ENCODE measurements at places on chromosomes 3 and 15. TPM values are rescaled to one million over a fixed set of nuclear protein-coding genes. Genes with fewer than 3 reads are reported as not detected.

KNG1 gene
- total RNA-seq, result not detected

SCG5 gene
- 2.3 TPM for total RNA-seq

HRG gene
- total RNA-seq, result not detected

LPCAT4 gene
- total RNA-seq, result 36.6 TPM

TNFAIP8L3 gene
- 16.4 TPM for total RNA-seq

ALDH1L1 gene
- 0.09 TPM for total RNA-seq

GRK7 gene
- total RNA-seq, result not detected

SLC27A2 gene
- 42.0 TPM for total RNA-seq

IL17RD gene
- 1.8 TPM for total RNA-seq

CPNE4 gene
- total RNA-seq, result 5.1 TPM

CTDSPL2 gene
- total RNA-seq, result 21.1 TPM

SLC9C1 gene
- not detected for total RNA-seq

GPD1L gene
- 19.2 TPM for total RNA-seq

CD80 gene
- total RNA-seq, result not detected

GJD2 gene
- total RNA-seq, result not detected

DUOXA1 gene
- total RNA-seq, result 0.08 TPM

PLIN1 gene
- total RNA-seq, result 0.11 TPM

COL6A6 gene
- not detected for total RNA-seq

HDC gene
- total RNA-seq, result not detected

TPM1 gene
- 408 TPM for total RNA-seq

SYNM gene
- 41.3 TPM for total RNA-seq

PAQR9 gene
- 4.1 TPM for total RNA-seq

DLL4 gene
- 1.2 TPM for total RNA-seq

CRTC3 gene
- 25.7 TPM for total RNA-seq

ABHD17C gene
- 29.0 TPM for total RNA-seq

PARP16 gene
- total RNA-seq, result 10.3 TPM

MCF2L2 gene
- total RNA-seq, result 0.75 TPM

ALDH1A2 gene
- total RNA-seq, result 0.38 TPM

GOLGA8O gene
- 0.21 TPM for total RNA-seq

GABRG3 gene
- total RNA-seq, result 0.66 TPM

ERC2 gene
- total RNA-seq, result not detected

MUC13 gene
- total RNA-seq, result 8.3 TPM

ROBO1 gene
- 11.9 TPM for total RNA-seq

MPI gene
- 31.0 TPM for total RNA-seq

ADAMTS17 gene
- total RNA-seq, result 0.18 TPM

LRRIQ4 gene
- total RNA-seq, result not detected

SLC22A14 gene
- total RNA-seq, result not detected

ARHGEF26 gene
- total RNA-seq, result 6.7 TPM

STOML1 gene
- total RNA-seq, result 11.2 TPM

FGD5 gene
- total RNA-seq, result not detected

GOLIM4 gene
- 19.2 TPM for total RNA-seq

TMEM212 gene
- total RNA-seq, result not detected

ALPK3 gene
- 0.31 TPM for total RNA-seq

KNL1 gene
- 3.8 TPM for total RNA-seq

DUOXA2 gene
- total RNA-seq, result not detected

CCR3 gene
- not detected for total RNA-seq

CLDN1 gene
- 28.6 TPM for total RNA-seq

SCG3 gene
- not detected for total RNA-seq

CALML4 gene
- total RNA-seq, result 7.9 TPM

DISP2 gene
- 1.3 TPM for total RNA-seq

RASGRF1 gene
- total RNA-seq, result 1.9 TPM

MST1R gene
- total RNA-seq, result 6.0 TPM

CDV3 gene
- total RNA-seq, result 112 TPM
